Melanocyte of skin (primary cell): ENCODE measurements at places on chromosomes 1 and 21. TPM values are rescaled to one million over a fixed set of nuclear protein-coding genes. Genes with fewer than 3 reads are reported as not detected.

FAM151A gene
- total RNA-seq: not detected in 2 replicates

IRF2BP2 gene
- total RNA-seq: 69.4 and 75.7 TPM in 2 replicates

MROH7 gene
- total RNA-seq: 0.36 and 0.69 TPM in 2 replicates

OVAAL gene
- not detected in 2 replicates for total RNA-seq

SELP gene
- not detected in 2 replicates for total RNA-seq

SLAMF7 gene
- total RNA-seq: not detected in 2 replicates

WNT9A gene
- under 0.01 TPM in 2 replicates for total RNA-seq

NR5A2 gene
- total RNA-seq: under 0.01 TPM in 1 of 2 replicates, not detected in the other

NFYC gene
- 28.0 and 32.0 TPM in 2 replicates for total RNA-seq

CR1L gene
- not detected in 2 replicates for total RNA-seq

SOX13 gene
- total RNA-seq: 33.0 and 42.9 TPM in 2 replicates

RNF186 gene
- total RNA-seq: not detected in 2 replicates
